ENCODE measurements at places on chromosomes 5 and 9.

DNA sequence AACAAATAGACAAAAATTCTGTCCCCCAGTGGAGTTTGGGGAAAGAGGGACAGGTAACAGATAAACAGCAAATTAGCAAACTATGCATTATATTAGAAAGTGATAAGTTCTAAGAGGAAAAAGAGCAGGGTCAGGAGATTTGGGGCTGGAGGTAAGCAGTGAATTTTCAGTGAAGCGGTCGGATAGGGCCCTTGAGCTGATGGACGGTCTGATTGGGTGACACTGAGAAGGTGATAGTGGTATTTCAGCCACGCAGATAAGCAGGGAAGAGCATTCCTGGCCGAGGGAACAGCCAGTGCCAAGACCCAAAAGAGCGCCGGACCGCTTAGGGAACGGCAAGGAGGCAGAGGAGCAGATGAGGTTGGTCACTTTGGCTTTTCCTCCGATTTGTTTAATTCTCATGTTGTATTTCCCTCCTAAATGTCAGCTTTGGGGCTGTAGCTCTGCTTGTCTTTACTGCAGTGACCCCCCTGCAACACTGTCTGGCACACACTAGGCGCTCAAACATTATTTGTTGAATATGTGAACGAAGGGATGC lies 1.1 kb upstream of the PTPN3 start:
- no peak for DNase-seq

GRCh38 chr5:79484731-79485130 lies 29.2 kb downstream of the HOMER1 start:
- no peak for DNase-seq

- no peak for DNase-seq
Observed at GRCh38 chr5:169901896-169902295, 78.4 kb downstream of the INSYN2B start.

DNA sequence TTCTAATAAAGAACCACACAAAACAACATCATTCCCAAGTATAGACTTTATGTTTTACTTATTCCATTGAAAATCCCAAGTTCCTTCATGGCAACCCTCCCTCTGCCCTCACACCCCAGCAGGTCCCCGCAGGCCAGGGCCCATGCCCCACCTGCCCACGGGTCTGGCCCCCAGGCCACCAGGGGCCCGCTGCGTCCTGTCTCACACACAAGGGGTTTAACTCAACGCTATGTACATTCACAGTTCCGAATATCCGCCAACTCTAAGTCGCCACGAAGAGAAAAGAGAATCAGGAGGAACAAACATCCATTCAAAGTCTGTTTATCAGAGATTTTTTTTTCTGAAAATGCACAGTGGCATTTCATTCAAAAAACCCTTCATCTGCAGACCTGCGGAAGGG lies 16.2 kb upstream of the SLC6A3 start:
- DNase-seq: no peak

DNA sequence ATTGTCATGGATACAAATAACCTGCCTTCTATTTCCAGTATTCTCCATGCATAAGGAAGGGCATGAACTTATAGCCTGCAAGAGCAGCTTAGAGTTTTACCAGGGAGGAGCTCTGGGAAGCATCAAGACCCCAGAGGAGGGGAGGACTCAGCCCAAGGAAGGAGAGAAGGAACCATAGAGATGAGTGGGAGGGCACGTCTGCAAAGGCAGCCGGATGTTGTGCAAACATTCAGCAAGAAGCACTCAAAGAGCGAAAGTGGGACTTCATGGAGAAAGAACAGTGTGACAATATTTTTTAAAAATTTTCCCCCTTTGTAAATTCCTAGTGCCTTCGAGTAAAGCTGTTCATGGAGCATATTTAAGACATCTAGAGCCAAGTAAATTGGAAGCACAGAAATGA lies 270.1 kb upstream of the PTGER4 start:
- no peak for DNase-seq

- DNase-seq: no peak
Observed at GRCh38 chr5:123364441-123365155, 58.6 kb downstream of the CEP120 start.

DNA sequence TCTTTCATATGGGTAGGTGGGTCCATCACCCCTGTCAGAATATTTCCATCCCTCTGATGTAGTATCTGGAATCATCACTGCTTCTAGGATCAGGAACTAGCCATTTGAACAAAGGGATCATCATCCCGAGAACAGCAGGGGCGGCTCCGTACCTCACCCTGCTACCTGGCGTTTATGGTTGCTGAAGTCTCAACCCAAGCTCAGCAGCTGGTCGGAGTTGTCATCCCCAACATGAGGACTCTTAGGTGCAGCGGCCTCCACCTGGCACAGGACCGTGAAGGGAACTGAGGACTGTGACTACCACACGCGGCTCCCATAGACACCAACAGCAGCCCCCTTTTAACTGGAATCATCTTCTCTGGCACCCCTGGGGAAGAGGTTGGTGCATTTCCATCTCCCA lies 35.1 kb downstream of the ROR2 start:
- no peak for DNase-seq

DNA sequence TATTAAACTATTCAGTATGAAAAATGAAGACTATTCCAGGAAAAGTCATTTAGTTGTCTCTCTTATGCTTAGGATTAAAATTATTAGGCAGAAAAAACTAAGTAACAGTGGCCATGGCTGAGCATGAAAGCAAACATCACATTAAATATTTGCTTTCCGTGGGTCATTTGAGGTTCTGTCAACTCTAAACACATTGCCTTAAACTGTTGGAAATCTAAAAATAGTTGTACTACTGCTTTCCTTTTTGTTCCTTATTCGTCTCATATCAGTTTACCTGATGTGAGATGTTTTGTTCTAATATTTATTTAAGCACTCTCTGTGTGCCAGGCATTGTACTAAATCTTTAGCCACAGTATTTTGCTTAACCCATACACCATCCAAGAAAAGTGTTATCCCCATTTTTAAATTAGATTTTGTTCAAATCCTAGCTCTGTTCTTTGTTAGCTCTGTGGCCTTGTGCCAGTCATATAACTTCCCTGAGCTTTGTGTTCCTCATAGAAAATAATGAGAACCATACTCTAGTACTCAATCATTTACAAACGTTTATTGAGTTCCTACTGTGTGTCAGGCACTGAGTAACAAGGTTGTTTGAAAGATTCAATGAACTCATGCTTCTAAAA lies 18.7 kb upstream of the ZNF608 start:
- DNase-seq: no peak

DNA sequence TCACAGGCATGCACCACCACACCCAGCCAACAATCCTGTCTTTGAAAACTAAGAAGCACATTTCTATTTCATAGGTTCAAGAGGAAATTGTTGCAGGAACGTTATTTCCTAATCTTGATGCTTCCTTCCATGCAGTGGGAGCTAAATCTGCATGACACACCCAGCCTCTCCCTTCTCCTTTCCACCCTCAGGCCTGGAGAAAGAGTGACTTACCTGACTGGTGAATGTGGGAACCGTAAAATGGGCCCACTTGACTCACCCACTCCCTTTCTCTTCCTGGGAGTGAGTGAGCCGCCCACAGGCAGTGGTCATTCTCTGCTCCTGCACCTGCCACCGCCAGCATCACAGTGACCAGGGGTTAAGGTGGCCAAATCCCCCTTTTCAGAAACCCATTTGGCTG lies 78.2 kb downstream of the C9orf50 start:
- DNase-seq: no peak

GRCh38 chr9:86977205-86977835 lies 30.0 kb upstream of the GAS1 start:
- no peak for DNase-seq

- DNase-seq: no peak
Observed at GRCh38 chr9:82152181-82152580, 163.6 kb downstream of the SPATA31D1 start.

- no peak for DNase-seq
Observed at GRCh38 chr5:56763711-56764466, 51.5 kb upstream of the MAP3K1 start.

- DNase-seq: no peak
Observed at GRCh38 chr9:70921136-70921535, 200.3 kb downstream of the TRPM3 start.

- no peak for DNase-seq
Observed at GRCh38 chr5:10173716-10174115, 76.0 kb downstream of the ATPSCKMT start.

DNA sequence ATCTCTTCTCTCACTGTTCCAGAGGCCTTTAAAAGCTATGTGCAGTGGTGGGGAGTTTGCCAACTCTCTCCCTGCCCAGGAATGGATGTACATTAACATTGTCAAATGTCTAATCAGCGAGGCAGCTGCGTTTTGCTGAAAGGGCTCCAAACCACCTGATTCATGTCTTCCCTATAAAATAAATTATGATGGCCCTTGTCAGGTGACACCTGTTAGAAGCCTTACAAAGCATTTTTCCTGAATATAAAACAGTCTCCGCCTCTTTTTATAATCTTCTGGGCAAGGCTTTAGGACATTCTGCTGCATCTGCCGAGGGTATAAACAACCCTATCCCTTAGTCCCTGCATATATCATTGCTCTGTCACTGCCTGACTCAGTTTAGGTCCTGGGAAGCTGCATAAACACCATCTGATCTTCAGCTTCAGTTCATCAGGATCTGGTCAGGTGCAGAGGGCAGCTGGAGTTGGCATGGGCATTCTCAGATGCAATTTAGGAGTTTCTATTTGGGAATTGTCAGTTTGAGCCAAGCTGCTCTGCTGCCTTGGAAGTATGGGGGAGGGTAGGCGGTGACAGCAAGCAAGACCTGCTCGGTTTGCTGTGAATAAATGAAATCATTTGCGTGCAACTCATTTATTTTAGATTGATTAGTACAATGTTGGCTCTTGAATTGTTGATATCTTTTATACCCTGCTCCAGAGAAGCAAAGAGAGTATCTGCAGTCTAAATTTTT lies 103.5 kb downstream of the ACER2 start:
- DNase-seq: no peak

GRCh38 chr5:53678981-53679660 lies 118.7 kb downstream of the NDUFS4 start:
- no peak for DNase-seq

DNA sequence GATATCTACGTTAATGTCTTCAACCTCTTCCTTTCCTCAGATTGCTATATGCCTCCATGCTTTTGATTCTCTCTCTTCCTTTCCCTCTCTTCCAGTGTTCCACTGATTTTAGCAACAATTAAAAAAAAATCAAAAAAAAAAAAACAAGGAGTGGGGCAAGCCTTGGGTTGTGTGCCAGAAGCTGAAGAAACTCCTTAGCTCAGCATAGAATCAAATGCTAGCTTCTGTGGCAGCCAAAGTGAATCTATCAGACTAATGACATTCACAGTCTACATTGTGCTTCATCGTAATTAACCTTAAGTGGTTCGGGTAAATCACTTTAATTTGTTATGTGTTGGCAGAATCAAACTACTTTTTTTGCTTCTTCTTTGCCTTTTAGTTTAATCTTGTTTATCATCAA lies 237.3 kb downstream of the TMEM167A start:
- DNase-seq: no peak

- no peak for DNase-seq
Observed at GRCh38 chr5:55073211-55073610, 29.2 kb upstream of the GZMA start.

- DNase-seq: no peak
Observed at GRCh38 chr5:39199335-39199734, 20.0 kb downstream of the FYB1 start.

DNA sequence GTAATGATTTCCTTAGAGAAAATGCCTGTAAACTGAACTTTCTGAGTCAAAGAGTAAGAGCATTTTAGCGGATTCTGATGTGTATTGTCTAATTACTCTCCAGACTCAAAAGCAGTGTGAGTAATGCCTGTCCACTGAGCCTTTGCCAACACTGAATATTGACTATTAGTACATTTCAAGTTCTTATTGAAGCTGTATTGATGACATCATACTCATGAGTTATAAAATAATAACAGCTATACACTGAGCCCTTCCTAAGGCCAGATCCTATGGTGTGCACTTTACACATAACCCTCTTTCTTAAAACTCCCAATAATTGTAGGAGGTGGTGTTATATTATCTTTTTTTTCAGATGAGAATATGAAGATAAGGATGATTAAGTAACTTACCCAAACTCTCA lies 152.8 kb upstream of the TRPC7 start:
- DNase-seq: no peak

DNA sequence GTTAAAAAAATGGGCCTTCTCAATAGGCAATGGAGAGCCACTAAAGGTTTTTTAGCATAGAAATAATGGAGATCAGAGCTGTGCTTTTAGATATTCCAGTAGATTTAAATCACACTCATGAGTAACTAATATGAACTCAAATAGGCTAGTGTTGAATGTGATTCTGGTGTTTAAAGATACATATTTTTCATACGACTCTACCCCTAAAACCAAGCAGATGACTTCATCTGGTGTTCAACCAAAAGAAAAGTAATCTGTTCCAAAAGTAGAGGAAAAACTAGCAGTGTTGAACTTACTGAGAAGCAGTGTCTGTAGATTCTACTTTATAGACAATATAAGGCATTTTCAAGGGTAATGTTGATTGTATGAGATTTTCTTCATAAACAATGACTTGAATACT lies 138.1 kb downstream of the TSSK1B start:
- DNase-seq: no peak

DNA sequence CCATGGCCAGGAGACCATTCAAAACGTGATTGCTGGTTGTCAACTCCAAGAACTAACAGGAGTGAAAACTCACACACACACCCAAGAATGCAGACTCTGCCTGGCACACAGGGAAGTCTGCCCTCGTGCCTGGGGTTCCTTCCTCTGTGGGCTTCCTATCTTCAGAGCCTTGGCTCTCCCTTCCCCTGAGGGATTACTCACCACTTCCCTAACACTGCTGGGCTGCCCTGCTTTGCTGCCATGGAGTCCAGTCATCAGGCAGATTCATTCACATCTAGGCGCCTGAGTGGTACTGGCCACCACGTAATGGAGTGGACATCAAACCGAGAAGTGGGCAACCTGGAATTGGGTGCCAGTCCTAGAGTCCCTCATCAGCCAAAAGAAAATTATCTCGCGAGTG lies 76.4 kb upstream of the PRSS3 start:
- DNase-seq: no peak

Measured in AG09319 (cell line).